ENCODE measurements at places on chromosomes 1 and 21.
A peak's percentile ranks its signal among the peaks of the same experiment; 100 is the strongest.

- peak; percentile 54 for DNase-seq
Measured at GRCh38 chr1:214658785-214659184, 55.8 kb downstream of the CENPF start.

DNA sequence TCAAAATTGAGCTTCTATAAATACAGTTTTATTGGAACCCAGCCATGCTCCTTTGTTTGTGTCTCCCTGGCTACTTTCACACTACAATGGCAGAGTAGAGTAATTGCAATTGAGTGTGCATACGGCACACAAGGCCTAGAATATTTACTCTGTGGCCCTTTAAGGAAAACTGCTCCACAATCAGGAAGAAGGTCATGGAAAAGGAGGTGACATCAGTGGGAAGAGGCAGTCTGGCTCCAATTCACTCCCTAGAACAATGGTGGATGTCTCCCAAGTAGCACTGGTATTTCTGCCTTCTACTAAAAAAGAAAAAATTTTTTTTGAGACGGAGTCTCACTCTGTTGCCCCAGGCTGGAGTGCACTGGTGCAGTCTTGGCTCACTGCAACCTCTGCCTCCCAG lies 51.3 kb downstream of the KRTAP19-8 start:
- DNase-seq = no peak

- DNase-seq = no peak
Measured at GRCh38 chr1:113088972-113089371, 16.0 kb downstream of the LRIG2 start.

- DNase-seq = no peak
Measured at GRCh38 chr1:17207046-17207445, 2.1 kb downstream of the PADI1 start.

DNA sequence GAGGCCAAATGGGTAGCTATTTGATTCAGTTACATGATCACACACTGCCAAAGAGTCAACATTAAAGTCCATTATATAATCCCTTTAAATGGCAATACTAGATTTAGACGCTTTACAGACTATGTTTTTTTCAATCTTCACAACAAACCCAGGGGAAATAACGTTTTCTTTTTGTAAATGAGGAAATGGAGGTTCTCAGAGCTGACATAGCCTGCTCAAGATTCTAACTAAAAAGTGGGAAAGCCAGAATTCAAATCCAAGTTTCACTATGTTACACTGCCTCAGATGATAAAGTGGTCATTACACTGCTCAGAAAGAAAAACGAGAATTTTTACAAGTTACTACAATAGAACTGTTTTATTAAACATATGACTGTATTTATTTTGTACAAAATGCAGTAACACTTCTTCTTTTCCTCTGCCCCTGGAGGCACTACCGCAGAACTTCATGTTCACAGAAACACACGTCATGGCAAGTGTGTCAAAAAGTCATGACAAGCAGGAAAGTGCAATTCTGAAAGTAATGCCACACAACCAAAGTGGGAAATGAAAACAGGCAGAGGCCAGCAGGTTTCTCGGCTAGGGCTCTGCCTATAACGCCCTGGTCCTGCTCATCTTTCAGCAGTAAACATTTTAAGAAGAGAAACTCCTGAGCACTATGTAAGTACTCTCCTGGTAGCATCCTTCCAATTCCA lies 19.0 kb downstream of the THEMIS2 start:
- DNase-seq = no peak

DNA sequence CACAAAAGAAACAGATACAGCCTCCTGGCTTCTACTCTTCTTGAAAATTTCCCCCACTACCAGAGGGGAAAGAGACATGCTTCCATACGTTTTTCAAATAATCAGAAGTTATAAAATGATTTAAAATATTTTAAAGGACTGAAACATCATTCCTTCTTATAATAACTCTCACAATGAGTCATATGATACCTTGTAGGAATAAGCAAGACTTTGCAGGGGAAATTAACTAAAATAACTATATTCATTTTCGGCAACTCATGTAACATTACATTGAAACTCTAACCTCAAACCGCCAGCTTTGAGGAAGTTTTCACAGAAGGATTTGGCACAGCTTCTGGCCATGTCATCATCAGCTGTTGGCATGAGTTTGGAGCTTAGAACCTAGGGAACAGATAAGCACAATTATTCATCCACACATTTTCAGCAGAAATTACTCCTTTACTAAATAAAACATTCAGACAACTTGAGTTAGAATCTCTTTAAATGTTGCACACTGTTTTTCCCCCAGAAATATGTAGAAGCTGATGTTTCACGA lies 85.9 kb downstream of the USP24 start:
- peak; percentile 30 for DNase-seq

GRCh38 chr1:25634896-25635295 lies 18.3 kb downstream of the MAN1C1 start:
- no peak for DNase-seq

DNA sequence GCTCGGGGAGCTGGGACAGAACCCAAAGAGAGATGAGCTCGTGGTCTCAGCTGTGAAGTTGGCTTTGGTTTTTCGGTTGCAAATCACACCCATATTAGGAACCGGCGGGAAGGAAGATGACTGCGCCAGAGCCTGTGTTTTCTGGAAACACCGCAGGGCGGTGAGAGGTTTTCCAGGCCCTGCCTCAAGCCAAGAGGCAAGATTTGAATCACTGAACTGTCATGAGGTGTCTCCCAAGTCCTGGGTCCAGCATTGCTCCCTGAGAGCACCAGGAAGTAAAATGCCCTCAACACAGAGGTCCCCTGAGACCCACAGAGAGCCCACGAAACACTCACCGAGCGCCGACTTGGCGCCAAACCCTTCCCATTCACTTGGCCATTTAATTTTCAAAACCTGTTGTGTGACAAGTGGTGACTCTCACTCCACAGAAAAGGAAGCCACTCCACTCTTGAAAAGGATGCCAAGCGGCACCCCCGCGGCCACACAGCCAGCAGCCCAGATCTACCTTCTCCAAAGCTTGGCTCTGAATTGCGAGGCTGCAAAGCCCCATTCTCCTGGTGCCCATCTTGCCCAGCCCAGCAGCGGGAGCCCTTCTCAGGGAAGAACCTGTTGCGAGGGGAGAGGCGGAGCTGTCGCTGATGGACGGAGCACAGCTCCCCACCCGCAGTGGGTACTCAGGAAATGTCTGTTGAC lies 99.0 kb upstream of the RUNX3 start:
- DNase-seq = peak; percentile 14

Data from fibroblast of skin of right quadriceps (primary cell).